IMR-90 (cell line): ENCODE measurements at places on chromosomes 7 and 10. TPM values are rescaled to one million over a fixed set of nuclear protein-coding genes. Genes with fewer than 3 reads are reported as not detected.

DNA sequence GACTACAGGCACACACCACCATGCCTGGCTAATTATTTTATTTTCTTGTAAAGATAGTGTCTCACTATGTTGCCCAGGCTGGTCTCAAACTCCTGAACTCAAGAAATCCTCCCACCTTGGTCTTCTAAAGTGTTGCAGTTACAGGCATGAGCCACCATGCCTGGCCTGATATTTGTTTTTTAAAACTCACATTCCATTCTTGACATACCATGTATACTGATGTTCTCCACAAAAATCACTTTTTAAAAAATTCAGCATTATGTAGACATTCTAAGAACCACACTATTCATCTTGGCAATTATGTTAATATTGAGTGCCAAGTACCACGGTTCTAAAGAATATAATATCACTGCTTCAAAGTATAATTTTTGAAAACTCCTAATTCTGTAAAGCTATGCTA lies 43.5 kb downstream of the IDE start:
- H3K36me3 ChIP-seq = peaks cover 23% of the 10 kb centered on the region
- peak; percentile 31 for DNase-seq
- H3K27me3 ChIP-seq = no peaks in the 10 kb centered on the region
- peaks cover 1% of the 10 kb centered on the region; the same call in 1 of the 2 replicates for H3K4me1 ChIP-seq

DNA sequence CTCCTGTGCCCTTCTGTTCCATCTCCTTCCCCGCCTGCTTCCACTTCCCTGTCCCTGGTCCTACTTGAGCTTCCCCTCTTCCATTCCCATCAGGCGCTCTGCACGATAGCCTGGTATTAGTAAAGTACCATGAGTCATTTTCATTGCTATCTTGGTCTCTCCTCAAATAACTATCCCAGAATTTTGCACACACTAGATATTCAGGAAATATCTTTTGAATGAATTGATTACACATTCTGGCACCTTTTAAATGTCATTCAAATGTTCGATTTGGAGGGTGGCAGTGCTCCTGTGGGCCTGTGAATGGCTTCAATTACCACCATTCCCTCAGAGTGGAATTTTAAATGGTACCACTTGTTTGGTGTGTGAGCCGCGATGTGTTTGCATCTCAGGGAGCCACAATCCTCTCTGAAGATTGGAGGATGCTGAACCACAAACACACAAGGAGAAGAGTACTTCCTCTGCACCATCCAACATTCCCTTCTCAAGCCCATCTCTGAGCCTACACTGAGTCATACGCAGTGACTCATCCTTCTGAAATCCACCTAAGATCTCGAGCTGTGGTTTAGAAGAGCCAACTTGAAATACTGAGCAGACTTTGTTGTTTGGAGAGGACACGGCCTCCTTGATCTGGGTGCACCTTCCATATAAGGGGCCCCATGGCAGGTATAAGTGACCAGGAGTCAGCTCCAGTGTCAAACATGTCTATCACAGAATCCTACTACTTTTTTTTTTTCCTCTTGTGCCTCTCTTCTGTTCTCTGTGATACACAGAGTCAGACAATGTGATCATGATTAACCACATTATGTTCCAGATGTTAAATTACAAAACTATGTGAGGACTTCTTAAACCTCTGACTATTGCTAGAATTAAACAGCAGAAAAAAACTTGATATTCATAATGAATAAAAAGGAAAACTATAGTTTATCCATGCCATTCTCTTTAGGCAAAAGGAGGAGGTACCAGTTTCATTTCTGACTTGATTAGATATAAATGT lies 81.9 kb downstream of the BMPER start:
- H3K4me1 ChIP-seq = peaks cover 6% of the 10 kb centered on the region; the same call in 1 of the 2 replicates
- peak; percentile 100 for DNase-seq
- no peak overlapping the region for H3K4me3 ChIP-seq
- H3K36me3 ChIP-seq = no peaks in the 10 kb centered on the region
- no peaks in the 10 kb centered on the region for H3K27me3 ChIP-seq

DNA sequence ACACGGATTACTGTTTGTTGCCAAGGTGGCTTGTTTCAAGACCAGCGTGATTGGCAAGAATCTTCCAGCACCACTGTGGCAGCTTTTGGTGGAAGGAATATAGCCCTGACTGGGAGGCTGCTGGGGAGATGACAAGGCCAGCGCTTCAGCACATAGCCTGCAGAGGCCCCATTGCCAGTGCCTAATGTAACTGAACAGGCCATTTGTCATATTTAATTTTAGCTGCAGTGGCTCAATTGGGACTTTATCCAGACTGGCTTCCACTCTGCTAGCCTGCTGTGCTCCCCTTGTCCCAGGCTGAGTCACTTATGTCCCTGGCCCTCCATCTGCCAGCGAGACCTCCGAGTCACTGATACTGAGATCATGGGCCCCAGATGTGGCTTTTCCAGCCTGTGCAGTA lies 483.1 kb downstream of the GALNT17 start:
- H3K4me1 ChIP-seq = no peaks in the 10 kb centered on the region
- DNase-seq = no peak
- no peak overlapping the region for H3K4me3 ChIP-seq
- no peaks in the 10 kb centered on the region for H3K36me3 ChIP-seq
- H3K27ac ChIP-seq = no peak overlapping the region

- H3K4me3 ChIP-seq = no peak overlapping the region
- H3K27me3 ChIP-seq = peaks cover 22% of the 10 kb centered on the region
- H3K36me3 ChIP-seq = no peaks in the 10 kb centered on the region
- DNase-seq = no peak
- H3K27ac ChIP-seq = no peak overlapping the region
- no peaks in the 10 kb centered on the region for H3K4me1 ChIP-seq
Observed at GRCh38 chr10:93110472-93111146, 36.9 kb downstream of the CYP26A1 start.

DNA sequence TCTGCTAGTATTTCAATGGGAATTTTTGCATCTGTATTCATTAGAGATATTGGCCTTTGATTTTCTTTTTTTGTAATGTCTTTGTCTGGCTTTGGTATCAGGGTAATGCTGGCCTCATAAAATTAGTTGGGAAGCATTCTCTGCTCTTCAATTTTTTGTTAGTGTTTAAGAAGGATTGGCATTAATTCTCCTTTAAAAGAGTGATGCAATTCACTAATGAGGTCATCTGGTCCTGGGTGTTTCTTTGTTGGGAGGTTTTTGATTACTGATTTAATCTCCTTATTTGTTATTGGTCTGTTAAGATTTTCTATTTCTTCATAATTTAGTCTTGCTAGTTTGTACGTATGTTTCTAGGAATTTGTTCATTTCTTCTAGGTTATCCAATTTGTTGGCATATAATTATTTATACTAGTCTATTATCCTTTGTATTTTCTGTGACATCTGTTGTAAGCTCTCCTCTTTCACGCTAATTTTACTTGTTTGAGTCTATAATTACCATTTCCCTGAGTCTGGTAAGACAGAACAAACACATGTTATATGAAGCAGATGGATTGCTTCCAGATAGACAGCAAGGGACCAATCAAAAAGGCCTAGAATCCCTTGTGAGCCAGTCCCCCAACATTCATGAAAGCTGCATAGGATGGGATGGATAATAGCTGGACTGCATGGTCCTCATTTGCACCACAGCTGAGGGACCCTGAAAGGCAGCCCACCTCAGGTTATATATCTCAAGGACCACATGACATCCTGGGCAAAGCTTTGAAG lies 54.4 kb downstream of the MTPAP start:
- H3K36me3 ChIP-seq = no peaks in the 10 kb centered on the region
- no peak for DNase-seq
- no peak overlapping the region for H3K27ac ChIP-seq
- H3K4me1 ChIP-seq = no peaks in the 10 kb centered on the region
- H3K4me3 ChIP-seq = no peak overlapping the region

GRCh38 chr7:28330384-28331070 lies 81.8 kb upstream of the CREB5 start:
- peak; percentile 39 for DNase-seq
- H3K4me1 ChIP-seq = peaks cover 2% of the 10 kb centered on the region; the same call in 1 of the 2 replicates
- H3K4me3 ChIP-seq = no peak overlapping the region
- H3K27ac ChIP-seq = no peak overlapping the region

Gene OR2A5
- not detected in 2 replicates for total RNA-seq

Gene RARRES2
- total RNA-seq = not detected in 2 replicates

DNA sequence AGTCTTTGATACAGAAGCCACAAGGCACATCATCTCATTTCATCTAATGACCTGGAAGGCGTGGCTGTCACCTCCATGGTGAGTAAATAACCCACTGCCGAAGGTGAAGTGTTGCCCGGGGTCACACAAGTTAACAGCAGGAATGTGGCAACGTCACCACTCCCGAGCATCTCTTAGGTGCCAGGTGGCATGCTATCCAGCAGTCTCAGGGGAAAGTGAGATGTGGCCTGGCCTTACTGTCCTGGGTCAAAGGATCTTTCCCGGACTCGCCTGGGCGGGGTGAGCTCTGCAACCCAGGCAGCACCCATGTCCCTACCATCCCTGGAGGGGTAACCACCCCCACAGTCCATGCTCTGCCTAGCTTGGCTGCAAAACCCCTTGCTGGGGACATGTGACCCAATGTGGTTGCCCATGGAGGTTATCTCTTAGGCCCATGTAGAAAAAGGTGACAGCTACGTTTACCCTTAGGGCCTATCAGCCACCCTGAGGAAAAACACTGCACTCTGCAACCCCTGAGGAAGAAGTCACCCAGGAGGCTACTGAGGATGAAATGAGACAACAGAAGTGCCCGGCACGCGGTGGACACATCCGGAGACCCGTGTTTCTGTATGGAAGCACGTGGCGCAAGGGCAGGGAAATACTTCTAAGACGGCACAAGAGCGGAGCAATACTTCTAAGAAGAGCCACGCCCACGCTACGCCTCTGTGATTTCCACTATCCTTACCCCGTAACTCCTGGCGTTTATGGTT lies 52.0 kb downstream of the BAIAP2L1 start:
- no peaks in the 10 kb centered on the region for H3K36me3 ChIP-seq
- no peak for DNase-seq
- H3K4me1 ChIP-seq = peaks cover 4% of the 10 kb centered on the region
- no peaks in the 10 kb centered on the region for H3K27me3 ChIP-seq
- no peak overlapping the region for H3K27ac ChIP-seq
- no peak overlapping the region for H3K4me3 ChIP-seq

DNA sequence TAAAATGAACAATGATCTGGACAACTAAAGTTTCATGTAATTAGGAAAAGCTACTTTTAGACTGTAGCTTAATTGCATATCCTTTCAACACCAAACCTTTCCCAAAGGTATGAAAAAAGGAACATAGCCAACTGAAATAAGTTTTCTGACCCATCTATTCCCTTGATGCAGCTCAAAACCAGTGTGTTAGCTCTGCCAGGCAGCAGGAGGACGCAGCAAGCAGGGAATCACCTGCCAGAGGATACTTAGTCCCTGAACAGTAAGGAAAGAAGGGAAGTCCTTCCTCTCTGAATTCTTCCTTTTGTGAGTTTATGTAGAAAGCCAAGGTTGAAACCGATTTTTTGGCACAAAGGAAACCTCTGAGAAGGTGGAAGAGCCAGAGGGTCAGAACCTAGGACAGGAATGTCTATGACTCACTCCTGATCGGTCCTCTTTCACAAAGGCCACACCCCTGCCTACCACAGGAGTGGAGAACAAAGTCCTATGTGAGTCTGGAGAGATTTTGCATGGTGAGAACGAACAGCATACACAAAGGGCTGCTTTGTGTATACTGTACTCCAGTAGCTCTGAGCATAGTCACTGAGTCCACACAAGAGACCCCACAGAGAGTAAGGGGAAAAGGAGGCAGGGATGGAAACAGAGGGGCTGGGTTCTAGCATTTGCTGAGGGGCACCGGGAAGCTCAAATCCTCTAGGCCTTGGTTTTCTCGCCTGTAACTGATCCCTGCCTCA lies 68.8 kb upstream of the GSDME start:
- H3K27me3 ChIP-seq = no peaks in the 10 kb centered on the region
- H3K27ac ChIP-seq = peak overlapping the region; percentile 11; the same call in 1 of the 2 replicates

GRCh38 chr10:101272229-101272868 lies 43.1 kb upstream of the LBX1 start:
- peaks cover 41% of the 10 kb centered on the region for H3K27me3 ChIP-seq
- DNase-seq = peak; percentile 54
- H3K36me3 ChIP-seq = no peaks in the 10 kb centered on the region
- no peak overlapping the region for H3K4me3 ChIP-seq
- H3K4me1 ChIP-seq = no peaks in the 10 kb centered on the region

DNA sequence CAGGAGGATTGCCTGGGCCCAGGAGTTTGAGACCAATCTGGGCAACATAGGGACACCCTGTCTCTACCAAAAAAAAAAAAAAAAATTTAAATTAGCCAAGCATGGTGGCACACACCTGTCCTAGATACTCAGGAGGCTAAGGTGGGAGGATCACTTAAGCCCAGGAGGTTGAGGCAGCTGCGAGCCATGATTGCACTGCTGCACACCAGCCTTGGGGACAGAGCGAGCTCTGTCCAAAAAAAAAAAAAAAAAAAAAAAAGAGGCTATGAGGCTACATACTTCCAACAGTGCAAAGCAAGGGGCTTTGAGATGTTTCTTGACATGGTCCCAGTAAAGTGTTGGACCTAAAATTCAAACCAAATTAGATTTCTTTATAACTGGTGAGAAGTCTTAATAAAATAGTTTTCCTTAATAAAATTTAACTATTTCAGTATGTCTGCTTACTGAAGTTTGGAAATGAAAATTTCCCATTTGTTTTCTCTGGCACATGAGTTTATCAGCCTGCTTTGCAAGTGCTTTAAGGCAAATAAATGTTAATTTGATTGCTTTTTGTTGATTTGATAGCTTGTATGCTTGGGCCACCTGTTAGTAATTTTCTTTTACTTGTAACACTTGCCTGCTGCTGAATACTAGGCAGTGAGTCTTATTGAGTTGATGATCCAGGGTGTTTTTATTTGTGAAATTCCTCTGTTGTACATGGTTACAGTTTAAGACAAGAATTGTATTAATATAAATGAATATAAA lies 16.1 kb downstream of the CALU start:
- DNase-seq = no peak
- H3K27ac ChIP-seq = no peak overlapping the region
- no peaks in the 10 kb centered on the region for H3K27me3 ChIP-seq
- no peak overlapping the region for H3K4me3 ChIP-seq
